Smooth muscle cell of the brain vasculature (primary cell): ENCODE measurements at places on chromosomes 2 and 18.

GRCh38 chr2:54728669-54729120 lies 5.2 kb downstream of the EML6 start:
- peak; percentile 65 for DNase-seq

- DNase-seq, result no peak
Observed at GRCh38 chr2:64700133-64700809, 46.6 kb upstream of the SERTAD2 start.

DNA sequence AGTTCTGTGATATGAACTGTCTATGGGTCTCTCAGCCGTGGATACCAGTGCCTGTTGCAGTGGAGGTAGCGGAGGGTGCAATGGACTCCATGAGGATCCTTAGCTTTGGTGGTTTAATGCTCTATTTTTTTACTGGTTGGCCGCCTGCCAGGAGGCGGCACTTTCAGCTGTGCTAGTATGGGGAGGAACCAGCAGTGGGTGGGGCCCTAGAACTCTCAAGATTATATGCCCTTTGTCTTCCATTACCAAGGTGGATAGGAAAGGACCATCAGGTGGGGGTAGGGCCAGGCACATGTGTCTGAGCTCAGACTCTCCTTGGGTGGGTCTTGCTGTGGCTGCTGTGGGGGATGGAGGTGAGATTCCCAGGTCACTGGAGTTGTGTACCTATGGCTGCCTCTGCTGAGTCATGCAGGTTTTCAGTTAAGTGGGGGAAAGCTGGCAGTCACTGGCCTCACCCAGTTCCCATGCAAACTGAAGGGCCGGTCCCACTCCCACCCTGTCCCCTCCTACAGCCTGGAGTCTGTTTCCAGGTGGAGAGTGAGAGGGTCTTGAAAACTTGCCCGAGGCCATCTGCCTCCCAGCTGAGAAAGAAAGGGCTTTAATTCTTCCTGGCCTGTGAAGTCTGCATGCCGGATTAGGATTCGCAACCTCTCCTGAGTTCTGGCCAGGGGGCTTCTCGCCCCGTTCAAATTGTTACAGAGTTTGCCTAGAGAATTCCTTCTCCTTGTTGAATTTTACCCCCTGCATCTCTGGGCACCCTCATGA lies 14.5 kb downstream of the KCNS3 start:
- no peak for DNase-seq

GRCh38 chr2:84716564-84716963 lies 164.3 kb downstream of the TRABD2A start:
- DNase-seq, result no peak

- DNase-seq, result no peak
Observed at GRCh38 chr2:130870779-130871178, 34.1 kb downstream of the ARHGEF4 start.

GRCh38 chr2:238247002-238247822 lies 7.4 kb upstream of the HES6 start:
- DNase-seq, result no peak

- no peak for DNase-seq
Observed at GRCh38 chr18:23171581-23172156, 36.4 kb downstream of the CABLES1 start.

DNA sequence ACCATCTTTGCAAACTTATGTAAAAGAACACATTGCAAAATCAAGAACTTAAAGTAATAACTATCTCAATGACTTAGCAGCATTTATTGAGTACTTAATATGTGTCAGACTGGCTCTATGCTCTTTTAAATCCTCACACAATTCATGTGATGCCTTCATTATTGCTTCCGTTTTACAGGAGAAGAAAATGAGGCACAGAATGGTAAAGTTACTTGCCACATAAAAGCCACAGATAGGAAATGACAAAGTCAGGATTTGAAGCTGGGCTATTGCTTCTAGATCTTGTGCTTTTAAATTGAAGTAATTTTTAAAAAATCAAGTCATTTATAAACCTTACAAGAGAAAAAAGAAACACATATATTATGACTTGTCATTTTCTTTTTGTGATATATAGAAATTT lies 174.2 kb downstream of the WDR7 start:
- no peak for DNase-seq
